ENCODE measurements at places on chromosomes 4 and X.

GRCh38 chr4:27397886-27398285 is 537.2 kb downstream of the STIM2 start:
- no peak for DNase-seq

GRCh38 chr4:184648313-184649025 is 778 bp downstream of the CASP3 start:
- no peak for DNase-seq

DNA sequence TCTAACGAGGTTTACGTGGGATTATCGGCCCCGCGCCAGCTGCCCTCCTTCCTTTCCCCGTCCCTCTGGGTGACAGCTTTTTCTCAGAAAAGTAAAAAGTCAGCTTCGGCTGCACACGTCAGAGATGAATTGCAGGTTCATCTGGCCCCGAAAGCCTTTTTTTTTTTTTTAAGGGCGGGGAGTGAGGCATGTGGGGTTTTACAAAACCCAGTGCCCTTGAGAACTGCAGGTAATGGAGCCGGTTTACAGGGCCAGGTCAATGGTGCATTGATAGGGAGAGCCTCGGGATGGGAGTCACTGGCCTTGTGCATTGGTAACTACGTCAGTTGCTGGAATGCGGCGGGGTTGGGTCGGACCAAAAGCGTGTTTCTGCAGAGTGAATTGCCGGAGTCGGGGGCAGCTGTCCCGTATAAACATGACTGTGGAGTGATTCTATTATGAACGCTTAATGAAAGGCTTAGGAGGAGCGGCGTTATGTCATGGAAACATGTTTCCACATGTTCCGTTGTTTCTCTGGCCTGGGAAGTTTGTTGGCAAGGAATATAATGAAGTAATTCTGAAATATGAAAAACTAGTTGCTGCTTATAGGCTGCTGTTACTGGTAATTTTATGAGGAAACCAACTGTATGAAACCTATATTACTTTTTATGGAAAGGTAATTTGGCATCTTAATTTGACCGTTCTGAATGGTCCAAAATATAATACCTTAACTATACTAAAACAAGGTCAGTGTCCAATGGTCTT is 1.1 kb downstream of the HSPA4L start:
- peak; percentile 45 for DNase-seq

- DNase-seq: no peak
Observed at GRCh38 chrX:7083468-7084396, 63.8 kb upstream of the STS start.

GRCh38 chr4:95213366-95213765 is 335.4 kb downstream of the UNC5C start:
- DNase-seq: no peak

- DNase-seq: no peak
Observed at GRCh38 chr4:131644619-131645018, 1504.5 kb upstream of the PCDH10 start.

DNA sequence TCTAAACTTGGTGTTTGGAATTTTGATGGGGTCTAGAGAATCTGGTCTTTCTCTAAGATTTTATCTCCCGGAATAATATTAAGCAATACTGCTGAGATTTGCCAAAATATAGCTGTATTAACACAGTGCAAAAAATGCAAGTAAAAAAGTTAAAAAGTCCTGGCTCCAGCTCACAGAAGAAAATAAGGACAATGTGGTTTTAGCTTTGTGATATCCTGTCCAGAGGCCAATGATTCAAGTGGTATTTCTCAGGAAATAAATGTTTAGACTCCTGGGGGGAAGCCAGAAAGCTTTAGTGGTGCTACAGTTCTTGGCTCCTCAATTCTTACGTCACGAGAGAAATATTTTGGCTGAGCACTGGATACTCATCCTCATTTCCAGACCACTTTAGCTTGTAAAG is 40.9 kb upstream of the IL13RA2 start:
- DNase-seq: no peak

DNA sequence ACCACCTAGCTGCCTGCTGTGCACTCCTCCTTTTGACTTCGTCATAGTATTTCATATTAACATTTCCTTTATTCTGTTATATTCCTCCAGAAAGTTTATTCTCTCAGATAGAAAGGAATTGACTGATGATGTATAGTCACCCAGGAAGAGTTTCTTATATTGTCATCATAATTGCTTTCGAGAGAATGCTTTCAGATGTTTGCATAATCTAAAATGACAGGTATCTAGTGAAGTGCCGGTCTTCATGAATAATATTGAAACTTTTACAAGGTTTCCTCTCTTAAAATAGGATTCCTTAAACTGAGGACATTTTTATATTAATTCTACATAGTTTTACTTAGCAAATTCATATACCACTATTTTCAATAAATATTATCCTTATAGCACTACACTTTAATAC is 10.1 kb downstream of the SEC24D start:
- no peak for DNase-seq

DNA sequence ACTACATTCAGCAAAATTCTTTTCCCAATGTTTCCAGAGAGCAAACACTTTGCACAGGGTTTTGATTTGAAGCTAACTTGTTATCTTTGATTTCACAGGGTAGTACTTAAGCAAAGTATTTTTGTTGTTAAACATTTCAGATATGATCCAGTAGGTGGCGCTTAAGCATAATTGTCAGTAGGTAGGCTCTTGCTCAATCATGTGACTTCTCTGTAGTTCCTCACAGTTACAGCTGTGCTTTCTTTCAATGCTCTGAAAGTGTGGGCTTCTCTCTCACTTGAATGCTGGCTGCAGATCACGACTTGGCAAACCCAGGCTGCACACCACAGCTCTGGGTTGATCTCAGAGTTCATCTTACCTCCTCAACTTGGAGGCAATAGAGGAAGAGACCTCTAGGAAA is 1016.5 kb downstream of the SH3BGRL start:
- DNase-seq: no peak

- DNase-seq: no peak
Observed at GRCh38 chr4:8326206-8326605, 56.7 kb downstream of the HTRA3 start.

- DNase-seq: no peak
Observed at GRCh38 chr4:179325181-179325580, 1882.9 kb upstream of the AGA start.

GRCh38 chr4:123421227-123421936 is 24.8 kb downstream of the SPRY1 start:
- no peak for DNase-seq

GRCh38 chrX:140439476-140439875 is 65.4 kb downstream of the SOX3 start:
- DNase-seq: no peak

DNA sequence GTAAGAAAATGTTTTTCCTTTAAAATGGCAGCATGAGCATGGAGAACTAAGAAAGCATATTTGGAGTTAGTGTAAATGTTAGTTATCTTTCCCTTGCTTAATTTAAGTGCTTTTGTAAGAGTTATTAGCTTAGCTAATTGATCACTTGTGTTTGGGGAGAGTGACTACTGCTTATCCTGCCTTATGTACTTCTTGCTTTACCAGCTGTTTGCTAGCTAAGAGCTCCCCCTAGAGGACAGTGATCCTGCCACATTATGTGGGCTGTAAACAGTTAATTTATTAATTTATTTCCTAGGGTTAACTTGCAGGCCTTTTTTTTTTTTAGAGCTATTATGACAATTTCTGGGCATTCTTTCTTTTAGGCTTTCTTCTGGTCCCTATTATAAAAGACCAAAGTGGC is 435.8 kb downstream of the MAGEB5 start:
- no peak for DNase-seq

GRCh38 chr4:42638993-42639392 is 17.9 kb downstream of the ATP8A1 start:
- DNase-seq: no peak

GRCh38 chr4:68218044-68218443 is 27.4 kb downstream of the TMPRSS11B start:
- DNase-seq: no peak

DNA sequence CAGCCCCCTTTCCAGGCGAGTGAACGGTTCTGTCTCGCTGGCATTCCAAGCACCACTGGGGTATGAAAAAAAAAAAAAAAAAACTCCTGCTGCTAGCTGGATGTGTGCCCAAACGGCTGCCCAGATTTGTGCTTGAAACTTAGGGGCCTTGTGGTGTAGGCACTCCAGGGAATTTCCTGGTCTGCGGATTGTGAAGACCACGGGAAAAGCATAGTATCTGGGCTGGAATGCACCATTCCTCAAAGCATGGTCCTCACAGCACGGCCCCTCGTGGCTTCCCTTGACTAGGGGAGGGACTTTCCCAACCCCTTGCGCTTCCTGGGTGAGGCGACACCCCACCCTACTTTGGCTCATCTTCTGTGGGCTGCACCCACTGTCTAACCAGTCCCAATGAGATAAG is 516.8 kb upstream of the FAM241A start:
- no peak for DNase-seq

DNA sequence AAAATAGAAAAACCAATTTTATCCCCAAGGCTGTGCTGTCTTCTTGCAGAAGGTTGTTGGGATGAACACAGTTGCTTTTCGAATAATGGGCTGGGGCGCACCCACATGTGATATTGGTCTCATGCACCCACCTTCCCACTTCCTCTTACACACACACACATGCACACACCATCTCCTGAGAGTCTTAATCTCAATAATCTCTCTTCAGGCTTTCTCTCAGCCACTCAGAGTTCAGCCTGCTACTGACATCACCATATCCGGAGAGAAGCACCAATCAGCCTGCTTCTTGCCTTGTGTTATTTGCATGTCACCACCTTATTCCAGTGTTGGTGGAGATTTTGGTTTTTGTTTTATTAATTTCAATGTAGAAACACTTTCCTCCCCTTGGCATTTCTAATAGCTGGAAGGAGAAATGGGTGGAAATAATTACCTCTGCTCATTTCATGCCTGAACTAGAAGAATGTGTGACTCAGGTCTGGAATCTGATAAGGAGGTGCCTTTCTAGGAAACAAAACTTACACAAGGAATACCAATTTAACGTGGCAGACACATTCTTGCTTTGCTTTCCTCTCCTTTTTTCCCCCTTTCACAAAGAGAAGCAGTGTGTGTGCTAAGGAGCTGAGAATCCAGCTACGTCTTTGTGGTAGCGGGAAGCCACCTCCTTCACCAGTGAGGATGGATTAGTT is 400.2 kb downstream of the MID1IP1 start:
- no peak for DNase-seq

DNA sequence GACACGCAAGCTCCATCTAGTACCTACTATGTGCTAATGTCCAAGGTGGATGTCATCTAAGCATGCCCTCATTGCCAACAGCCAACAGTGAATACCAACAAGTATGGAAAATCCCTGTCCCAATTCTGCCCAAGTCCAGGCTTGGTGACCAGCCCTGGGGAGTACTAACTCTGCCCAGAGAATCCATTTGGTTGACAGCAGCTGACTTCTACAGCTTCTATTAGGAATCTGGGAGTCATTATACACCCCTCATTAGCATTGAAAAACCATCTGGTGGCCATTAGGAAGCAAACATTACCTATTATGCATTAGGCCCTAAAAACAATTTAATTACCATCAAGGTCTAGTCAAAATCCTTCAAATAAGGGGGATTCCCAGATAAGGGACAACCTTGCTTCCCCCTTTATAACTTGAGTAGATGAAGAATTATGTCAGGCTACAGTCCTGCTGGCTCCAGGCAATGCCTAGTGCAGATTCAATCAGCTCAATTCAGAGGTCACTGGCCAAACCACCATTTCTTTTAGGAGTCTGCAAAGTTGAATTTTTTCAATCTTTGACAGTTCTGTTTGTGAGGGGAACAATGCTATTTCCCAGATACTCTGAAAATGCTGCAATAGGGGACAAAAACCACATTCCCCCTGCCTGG is 228.0 kb upstream of the LDB2 start:
- DNase-seq: no peak

DNA sequence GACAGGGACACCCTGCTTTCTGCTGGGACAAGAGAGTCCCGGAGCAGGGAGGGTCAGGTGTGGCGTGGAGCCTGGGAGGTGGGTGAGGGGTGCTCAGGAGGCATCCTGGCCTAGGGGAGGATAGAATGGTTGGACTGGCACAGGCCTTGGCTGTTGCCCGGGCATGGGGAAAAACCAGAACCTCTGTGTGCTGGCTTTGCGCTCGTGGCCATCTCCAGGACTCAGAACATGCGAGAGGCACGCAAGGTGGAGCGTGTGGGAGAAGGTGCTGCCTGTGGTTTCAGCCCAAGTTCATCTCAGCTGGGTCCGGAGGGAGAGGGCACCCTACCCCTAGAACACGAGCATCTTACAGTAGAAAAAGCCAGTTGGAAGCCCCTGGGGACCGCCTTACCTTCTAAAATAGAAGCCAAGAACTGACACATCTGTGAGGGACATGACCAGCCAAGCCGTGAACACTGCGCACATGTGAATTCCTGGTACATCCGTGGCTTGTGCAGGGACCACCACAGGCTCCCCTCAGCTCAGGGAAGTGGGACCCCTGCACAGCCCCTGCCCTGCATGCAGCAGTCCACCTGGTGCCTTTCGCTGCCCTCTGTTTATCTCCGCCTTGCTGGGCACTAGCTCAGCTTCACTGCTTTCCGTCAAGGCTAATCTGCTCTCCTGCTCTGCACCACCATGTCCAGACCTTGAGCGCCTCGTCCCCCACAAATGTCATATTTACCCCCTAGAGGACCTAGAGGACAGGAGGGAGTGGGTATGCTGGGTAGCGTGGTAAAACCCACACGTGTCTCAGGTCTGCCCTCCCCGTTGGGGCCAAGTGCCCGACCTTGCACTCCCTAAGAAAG is 13.5 kb downstream of the MSANTD1 start:
- no peak for DNase-seq
